ENCODE measurements at places on chromosomes 7 and 10.

GRCh38 chr7:131544449-131545301 lies 11.8 kb downstream of the PODXL start:
- DNase-seq = no peak

DNA sequence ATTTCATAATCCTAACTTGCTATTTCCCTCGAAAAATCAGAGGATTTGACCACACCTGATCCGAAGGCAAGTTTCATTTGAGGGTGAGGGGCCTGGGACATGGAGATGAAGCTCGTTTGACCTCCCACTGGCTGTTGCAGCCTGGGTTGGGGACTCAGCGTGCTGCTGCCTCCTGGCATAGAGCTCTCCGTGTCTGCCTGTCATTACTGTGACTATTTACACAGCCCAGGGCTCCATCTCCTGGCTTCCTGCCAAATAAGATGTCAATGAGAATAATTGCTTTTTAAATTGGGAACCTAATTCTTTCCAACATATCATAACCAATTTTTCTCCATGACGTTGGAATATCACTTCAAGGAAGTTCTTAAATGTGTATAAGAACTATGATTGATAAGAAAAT lies 139.3 kb upstream of the COBL start:
- no peak for DNase-seq

GRCh38 chr7:977326-978048 lies 2.1 kb upstream of the COX19 start:
- DNase-seq = no peak

DNA sequence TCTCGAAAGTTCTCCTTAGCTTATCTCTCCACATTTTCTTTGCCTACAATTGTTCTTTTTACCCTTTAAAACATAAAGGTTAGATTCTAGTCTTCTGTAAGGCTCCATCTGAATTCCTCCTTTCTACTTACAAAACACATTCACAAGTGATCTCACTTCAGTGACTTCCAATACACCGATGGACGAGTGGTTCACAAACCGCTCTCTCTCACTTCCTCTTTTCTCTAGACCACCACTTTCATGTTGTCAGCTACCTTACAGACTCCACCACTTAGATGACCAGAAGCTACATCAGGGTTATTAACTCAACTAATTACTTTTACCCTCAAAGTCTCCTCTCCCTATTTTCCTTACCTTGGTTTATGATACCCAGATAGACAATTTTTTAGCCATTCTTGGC lies 11.8 kb downstream of the MET start:
- DNase-seq = no peak

DNA sequence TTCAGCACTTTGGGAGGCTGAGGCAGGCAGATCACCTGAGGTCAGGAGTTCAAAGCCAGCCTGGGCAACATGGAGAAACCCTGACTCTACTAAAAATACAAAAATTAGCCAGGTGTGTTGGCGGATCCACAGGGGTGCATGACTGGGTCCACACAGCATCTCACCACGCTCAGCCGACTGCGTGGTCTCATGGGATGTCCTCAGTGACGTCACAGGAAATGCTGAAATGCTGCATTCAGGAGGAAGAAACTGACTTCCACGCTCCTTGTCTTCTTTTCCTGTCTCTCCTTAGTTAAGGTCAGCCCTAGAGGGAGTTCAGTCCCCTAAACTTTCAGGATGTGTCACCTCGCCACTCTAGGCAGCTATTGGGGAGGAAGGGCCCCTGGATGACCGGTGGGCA lies 42.9 kb downstream of the XRCC2 start:
- no peak for DNase-seq

- no peak for DNase-seq
Observed at GRCh38 chr10:48249763-48250351, 24.6 kb downstream of the FRMPD2 start.

DNA sequence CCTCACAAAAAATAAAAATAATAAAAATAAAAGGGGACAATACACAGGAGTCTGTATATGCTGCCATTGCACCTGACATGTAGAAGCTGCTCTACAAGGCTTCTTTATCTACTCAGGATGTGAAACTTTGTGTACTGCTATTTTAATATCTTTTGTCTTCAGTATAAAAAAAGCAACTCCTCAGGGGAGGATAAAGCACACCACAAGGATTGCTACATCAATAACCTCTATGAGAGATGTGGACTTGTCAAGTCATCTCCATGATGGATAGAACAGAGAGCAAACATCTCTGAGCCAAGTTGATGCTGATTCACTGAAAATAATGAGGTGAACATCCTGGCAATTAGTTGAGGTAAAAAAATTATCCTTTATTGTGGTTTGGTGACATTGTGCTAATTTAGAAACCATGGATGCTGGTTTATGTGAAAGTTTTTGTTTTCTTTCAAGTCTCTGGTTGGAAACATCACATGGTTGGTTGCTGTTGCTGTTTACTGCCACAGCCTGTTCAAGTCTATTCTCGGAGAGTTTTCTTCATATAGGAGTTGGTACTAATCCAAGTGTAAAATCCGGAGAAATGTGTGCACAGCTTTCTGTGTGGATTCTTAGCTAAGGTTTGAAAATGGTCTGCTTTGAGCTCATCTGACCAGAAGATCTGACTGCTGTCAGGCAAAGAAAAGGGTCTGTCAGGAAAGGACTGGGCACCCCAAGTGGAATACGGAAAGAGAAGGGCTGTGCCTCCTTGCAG lies 1.5 kb upstream of the HECW1 start:
- no peak for DNase-seq

GRCh38 chr7:131106681-131107336 lies 220.9 kb upstream of the MKLN1 start:
- DNase-seq = no peak

DNA sequence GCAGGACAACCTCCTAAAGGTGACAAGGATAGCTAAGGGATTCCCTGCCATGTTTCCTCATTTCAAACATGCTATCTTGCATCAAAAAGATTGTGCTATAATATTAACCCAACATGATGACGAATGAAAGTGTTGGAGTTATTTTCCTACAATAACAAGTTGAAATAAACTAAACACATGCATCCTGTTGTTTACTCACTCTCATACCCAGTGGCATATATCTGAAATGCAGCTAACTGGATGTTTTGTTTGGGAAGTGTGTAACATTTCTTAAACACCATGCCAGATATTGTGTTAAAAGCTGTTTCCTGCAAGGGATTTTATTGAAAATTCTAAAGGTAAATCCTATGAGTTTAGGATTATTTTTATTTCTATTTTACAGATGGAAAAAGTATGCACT lies 139.6 kb downstream of the TFPI2 start:
- DNase-seq = no peak

GRCh38 chr7:128919881-128920799 lies 9.6 kb upstream of the KCP start:
- DNase-seq = no peak

DNA sequence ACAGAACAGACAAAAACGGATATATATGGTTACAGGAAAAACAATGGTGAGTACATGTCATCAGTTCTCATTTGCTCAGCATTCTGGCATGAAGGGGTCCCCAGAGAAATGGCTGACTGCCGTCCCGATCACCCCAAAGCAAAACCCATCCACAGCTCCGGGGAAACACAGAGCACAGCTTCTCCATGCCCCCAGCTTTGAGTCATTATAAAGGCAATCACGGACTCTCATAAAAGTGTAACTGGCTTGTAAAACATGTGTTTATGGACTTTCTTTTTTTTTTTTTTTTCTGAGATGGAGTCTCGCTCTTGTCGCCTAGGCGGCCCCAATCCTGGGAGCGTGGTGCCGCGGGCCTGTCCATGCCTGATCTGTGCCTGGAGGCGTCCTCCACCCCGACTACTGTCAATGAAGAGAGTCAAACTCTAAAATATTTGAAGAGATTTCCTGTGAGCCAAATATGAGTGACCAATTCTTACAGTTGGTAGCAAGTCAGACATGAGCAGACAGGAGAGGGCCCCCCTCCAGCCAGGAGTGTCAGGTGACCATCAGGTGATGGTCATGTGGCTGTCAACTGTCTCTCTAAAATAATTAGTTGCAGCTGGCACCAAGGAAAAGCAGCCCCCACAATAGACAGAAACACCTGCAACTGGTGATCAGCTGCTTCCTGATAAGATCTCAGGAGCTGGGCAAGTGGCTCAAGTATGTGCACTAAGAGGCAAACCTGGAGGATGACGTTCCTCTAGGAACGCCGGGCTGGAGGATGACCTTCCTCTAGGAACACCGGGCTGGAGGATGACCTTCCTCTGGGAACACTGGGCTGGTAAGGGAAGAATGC lies 21.7 kb upstream of the NOM1 start:
- DNase-seq = no peak

GRCh38 chr10:100735337-100736143 lies 9.8 kb upstream of the PAX2 start:
- DNase-seq = no peak

- DNase-seq = no peak
Observed at GRCh38 chr10:114265392-114266053, 26.5 kb downstream of the VWA2 start.

DNA sequence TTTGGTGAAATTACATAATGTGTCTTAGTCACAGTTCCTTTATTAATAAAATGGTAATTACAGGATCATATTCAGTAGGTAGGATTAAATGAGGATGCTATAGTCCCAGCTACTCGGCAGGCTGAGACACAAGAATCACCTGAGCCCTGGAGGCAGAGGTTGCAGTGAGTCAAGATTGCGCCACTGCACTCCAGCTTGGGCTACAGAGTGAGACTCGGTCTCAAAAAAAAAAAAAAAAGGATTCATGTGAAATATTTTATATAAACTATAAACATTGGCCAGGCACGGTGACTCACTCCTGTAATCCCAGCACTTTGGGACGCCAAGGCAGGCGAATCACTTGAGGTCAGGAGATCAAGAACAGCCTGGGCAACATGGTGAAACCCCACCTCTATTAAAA lies 197.9 kb downstream of the IMMP2L start:
- peak; percentile 8 for DNase-seq

DNA sequence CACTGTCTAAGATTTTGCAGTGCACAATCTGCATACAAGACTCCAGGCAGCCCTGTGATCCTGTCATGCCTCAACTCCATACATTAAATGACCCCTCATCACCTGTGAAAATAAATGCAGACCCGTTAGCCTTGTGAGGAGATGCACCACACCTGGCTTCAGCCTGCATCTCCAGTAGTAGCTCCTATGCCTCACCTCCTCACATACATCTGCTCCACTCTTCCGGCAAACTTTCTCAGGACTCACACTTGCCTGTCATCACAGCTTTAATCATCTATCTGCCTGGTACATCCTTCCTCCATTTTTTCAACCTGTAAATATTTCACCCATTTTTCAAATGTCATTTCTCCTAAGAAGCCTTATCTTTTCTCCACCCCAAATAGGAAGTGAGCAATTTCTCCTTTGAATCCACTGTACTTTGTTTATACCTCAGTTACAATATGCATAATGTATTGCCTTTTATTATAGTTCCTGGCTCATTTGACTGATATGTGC lies 39.3 kb upstream of the ABCB5 start:
- DNase-seq = no peak

DNA sequence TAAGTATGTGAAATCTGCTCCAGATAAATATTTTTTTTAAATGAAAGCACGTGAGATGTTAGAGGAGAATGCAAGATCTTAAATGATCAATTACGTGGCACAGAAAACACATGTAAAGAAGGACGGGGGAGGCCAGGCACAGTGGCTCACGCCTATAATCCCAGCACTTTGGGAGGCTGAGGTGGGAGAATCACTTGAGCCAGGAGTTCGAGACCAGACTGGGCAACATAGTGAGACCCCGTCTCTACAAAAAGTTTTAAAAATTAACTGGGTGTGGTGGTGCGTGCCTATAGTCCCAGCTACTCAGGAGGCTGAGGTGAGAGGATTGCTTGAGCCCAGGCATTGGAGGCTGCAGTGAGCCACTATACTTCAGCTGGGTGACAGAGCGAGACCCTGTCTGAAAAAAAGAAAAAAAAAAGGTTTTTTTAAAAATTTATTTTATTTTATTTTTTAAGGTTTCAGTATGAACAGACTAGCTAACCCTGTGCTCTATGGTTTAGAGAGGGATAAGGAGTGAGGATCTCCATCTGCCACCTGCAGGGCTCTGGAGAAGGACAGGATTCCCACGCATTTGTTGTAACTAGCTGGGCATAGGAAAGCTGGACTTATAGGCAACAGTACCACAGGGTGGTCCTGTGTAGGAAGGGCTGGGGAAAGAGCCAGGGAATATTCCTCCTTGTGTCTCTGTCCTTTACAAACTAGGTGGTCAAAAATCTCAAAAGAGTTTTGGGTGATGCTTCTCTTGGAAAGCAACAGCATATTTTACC lies 113.2 kb downstream of the SPAG6 start:
- DNase-seq = no peak

GRCh38 chr10:29482591-29483431 lies 152.0 kb downstream of the SVIL start:
- peak; percentile 16 for DNase-seq
